ENCODE measurements at places on chromosomes 3 and 15.

GRCh38 chr15:94912760-94913159 lies 681.4 kb downstream of the MCTP2 start:
- DNase-seq, result no peak

DNA sequence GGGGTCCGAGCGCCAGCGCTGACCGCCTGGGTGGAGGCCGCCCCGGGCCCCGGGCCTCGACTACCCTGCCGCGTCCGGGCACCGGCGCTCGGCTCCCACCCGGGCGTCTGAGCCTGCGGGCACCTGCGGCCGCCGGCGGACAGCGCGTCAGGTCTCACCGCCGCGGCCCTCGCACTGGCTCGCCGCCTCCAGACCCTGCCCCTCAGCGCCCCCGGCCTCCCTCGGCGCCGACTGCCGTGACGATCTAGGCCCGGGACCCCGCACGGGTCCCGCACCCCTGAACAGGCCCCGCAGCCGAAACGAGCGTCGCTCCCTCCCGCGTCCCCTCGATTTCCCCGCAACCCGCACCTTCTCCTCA lies 297 bp downstream of the PRC1 start:
- no peak for DNase-seq

GRCh38 chr3:150049317-150049716 lies 78.6 kb upstream of the PFN2 start:
- no peak for DNase-seq

- DNase-seq, result peak; percentile 12
These were observed 81.4 kb upstream of the CFAP20DC start for GRCh38 chr3:59131016-59131766.

- no peak for DNase-seq
These were observed 3.4 kb upstream of the PARP14 start for GRCh38 chr3:122677216-122677615.

- DNase-seq, result peak; percentile 77
These were observed 50.7 kb downstream of the CLDN11 start for GRCh38 chr3:170469151-170470062.

GRCh38 chr3:13023235-13023970 lies 49.8 kb downstream of the IQSEC1 start:
- DNase-seq, result no peak

DNA sequence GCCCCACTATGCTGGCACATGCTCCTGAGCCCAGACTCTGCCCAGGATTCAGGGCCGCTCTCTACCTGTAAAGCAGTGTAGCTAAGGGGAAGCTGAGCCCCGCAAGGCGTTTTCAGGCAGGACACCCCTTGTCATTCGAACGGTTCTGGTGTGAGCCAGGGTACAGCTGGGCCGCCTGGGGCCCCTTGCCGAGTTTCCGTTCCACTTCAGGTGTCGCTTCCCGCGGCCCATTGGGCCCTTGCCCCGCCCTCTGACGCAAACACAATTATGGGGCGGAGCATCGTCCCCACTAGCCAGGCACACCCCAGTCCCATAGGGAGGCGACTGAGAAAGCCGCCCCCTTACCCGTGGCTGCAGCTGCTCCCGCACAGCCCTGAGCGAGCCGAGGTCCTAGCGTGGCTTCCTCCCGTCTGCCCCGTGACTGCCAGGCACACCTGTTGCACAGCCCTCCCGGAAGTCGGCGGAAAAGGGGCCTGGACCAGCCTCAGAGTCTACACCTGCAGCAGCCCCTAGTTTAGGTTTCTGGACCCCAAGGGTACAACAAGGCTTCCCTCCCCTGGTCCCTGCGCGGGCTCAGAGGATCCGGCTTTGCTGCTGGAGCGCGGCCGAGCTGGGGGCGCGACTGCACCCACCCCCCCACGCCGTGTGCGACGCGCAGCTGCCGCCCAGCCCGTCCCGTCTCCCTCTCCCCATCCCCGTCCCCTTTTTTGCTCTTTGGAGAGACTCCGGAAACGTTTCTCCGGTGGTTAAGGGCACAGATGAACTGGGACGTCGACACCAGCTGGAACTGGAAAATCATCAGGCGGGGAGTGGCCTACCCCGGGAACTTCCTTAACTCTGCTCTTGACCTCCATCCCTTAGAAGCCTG lies at the start of gene PLSCR2:
Gene PLSCR2 (minus strand): TSS at position 412 of the 868 bp plus-strand sequence. CDS start 9,657 bp downstream, outside the sequence.
- no peak for DNase-seq

DNA sequence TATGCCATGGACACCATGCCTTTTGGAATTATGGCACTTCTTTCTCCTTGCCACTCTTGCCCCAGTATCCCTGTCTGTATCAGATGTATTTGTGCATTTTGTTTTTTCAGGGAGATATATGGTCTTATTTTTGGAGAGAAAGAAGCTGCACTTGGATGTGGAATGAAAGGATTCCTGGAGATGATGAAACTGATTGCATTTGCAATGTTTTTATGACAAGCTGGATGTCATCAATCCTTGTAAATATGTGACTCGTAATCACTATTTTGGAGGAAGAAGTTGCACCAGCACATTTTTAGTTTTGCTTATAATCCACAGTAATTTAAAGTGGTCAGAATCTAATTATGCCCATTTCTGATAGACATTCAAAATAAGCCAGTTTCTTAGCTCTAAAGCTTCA lies 165.0 kb downstream of the NR1D2 start:
- peak; percentile 76 for DNase-seq

- DNase-seq, result no peak
These were observed 230.8 kb downstream of the FEZF2 start for GRCh38 chr3:62142331-62143085.

DNA sequence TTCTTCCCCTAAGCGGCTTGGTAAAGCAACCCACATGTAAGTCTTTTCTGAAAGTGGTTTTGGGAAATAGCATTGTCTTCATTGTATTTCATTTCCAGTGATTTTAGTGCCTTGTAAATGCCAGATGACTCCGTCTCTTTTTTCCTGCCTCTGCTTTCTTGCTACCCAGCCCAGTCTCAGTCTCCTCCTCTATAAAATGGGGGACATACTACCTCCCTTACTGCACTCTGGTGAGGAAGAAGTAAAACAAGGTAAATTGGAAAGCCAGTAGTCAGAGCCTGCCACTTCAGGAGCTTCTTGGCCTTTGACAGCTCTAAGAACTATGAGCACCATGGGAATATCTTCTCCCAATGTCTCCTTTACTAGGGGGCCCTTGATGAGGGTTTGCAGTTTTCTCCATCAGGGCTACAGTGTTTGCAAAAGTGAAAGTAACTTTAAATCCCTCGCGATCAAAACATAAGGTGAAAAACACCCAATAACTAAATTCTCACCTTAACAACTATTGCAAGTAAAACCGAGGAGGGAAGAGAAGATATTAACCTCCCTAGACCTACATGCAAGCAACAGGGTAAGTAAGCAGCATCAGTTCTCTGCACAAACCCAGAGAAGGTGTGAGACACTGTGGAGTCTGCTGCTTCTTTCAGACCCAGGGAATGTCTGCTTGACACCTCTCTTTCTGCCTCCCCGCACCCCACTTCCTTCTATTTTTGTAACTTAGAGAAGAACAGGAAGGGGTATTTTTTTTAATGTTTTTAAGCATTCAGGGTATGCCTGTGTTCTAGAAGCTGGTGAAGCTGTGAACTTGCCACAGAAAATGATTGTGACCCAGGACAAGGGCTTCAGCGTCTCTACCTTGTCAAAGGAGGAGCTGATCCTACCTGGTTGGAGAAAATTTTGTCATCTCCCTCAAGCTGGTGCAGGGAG lies 159.1 kb upstream of the EOMES start:
- no peak for DNase-seq

- DNase-seq, result no peak
These were observed 70.1 kb downstream of the HMCES start for GRCh38 chr3:129348734-129349133.

DNA sequence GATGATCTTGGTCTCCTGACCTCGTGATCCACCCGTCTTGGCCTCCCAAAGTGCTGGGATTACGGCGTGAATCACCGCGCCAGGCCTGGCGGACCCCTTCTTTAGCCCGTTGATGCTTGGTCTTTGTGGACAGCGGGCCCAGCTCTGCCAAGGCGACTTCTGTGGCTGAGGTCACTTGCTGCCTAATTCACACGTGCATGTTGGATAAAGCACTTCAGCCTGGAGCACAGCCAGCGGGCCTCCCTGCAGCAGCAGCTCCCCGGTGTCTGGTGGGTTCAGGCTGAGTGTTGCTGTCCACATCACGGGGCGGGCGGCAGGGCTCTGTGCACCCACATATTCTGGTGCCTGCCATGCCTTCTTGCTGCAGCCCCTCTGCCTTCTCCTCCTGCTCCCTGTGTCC lies 88.4 kb downstream of the DGKG start:
- no peak for DNase-seq

DNA sequence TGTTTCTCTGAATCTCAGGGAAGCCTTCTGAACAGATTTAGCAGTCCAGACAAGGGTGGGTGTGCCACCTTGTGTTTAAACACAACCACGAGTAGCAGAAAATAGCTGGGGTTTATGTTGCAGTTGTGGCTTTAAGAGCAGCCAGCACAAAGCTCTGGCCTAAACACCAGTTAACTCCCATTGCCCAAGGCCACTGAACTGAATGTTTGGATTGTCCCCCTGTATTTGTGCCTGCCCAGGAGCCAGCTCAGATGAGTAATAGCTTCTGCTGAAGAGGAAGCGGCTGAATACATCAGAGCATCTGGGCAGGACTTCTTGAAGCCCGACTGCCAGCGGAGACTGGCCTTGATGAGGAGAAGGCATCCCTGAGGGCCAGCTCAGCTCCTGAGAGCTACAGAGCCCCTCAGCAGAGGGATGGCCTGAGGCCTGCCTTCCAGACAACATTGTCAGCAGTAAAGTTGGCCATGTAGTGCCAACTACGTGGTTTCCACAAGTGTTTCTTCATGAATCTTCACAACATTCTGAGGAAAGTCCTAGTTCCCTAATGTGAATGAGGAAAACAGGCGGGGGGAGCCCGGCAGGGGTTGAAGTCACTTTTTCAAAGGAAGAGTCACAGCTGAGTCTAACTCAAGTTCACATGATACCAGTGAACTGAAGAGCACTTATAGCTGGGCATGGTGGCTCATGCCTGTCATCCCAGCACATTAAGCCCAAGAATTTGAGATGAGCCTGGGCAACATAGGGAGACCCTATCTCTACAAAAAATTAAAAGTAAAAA lies 65.8 kb upstream of the ZBTB38 start:
- peak; percentile 72 for DNase-seq

DNA sequence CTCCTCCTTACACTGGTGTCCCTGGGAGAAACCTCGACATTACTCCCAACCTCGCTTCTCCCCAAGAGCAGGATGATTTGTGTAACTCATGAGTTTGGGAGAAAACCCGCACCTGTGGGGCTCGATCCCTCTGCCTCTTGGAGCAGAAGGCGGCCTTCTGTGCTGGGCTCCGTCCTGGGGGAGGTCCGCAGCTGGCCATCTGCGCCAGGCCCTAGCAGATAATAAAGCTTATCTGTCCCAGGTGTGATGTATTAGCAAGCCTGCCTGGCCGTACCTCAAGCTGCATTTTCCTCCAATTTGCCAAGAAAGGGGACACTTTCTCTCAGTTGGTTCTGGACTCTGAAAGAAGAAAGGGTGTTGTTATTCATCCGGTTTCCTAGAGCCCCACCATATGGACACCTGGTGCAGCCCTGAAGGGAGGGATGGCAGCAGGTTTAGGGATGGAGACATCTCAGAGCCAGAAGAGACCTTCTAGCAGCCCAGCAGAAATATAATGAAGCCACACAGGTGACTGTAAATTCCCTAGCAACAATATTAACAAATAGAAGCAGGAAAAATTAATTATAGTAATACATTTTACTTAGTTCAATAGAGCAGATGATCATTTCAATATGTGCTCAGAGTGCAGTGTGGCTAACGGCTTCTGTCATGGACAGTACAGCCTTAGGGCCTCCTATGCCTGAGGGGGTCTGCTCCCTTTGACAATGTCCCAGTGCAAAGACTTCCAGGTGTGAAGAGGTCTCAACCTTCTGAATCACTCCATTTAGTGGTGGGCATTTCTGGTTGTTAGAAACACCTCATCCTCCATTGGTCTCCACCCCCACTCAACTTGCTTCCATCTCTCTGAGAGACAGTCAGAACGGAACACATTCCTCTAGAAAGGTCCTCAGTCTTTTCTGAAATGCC lies 94.8 kb downstream of the CPN2 start:
- DNase-seq, result no peak

DNA sequence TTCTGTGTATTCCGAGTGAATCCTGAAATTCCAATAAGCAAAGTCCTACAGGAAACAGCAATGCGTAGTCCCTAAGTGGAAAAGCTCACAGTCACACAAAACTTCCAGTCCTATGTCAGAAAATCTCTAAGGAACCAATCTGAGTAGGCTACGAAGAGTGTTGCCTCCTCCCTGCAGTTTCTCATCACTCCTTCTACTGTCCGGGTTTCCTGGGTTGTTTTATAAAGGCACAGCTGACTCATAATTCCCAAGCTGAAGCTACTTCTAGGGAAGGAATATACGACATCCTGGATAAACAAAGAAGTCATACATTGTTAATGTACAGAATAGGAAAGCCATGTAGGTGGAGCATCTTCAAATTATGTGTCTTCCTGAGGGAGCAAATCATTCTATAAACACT lies 65.7 kb upstream of the RGMA start:
- DNase-seq, result no peak

GRCh38 chr3:59381282-59381681 lies 331.5 kb upstream of the CFAP20DC start:
- DNase-seq, result no peak

- no peak for DNase-seq
These were observed 5.1 kb upstream of the KLHL6 start for GRCh38 chr3:183560607-183561006.

DNA sequence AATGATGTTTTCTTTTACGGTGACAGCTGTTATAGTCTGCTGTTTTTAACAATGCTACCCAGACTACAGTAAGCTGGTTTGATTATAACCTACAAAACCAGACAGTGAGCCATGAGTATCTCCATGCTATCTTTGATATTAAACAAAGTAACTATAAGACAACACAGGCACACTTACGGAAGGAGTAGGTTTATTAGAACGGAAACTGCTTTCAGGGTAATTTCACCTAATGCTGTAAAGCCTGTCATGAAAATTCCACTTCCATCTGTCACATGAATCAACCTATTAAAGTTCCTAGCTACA lies 33.0 kb downstream of the VPS13C start:
- no peak for DNase-seq

DNA sequence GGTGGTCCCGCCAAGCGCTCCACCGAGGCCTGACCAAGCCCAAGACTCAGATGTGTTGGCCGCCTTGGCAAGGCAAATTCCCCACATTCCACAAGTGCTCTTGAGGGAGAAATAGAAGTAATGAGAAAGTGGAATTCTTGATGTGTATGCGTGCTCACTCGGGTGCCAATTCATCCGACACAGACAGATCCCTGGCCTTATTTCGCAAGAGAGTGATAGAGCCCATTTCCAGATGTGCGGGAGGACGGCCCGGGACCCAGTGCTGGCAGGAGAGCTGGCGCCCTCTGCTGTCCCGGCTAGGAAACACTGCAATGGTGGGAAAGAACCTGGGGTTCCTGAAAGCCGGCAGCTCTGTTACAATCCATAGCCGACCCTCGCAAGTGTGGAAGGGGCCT lies 76.0 kb downstream of the HMG20A start:
- DNase-seq, result peak; percentile 95

All from GM04504 (cell line).